Activated naive CD8-positive, alpha-beta T cell treated with anti-CD3 and anti-CD28 coated beads, Interleukin-2, amount 50 U/mL, for 16 hours (primary cell): ENCODE measurements at places on chromosomes 7 and 10.

GRCh38 chr7:77455321-77455720, 39.2 kb upstream of the GSAP start:
- no peak for DNase-seq

DNA sequence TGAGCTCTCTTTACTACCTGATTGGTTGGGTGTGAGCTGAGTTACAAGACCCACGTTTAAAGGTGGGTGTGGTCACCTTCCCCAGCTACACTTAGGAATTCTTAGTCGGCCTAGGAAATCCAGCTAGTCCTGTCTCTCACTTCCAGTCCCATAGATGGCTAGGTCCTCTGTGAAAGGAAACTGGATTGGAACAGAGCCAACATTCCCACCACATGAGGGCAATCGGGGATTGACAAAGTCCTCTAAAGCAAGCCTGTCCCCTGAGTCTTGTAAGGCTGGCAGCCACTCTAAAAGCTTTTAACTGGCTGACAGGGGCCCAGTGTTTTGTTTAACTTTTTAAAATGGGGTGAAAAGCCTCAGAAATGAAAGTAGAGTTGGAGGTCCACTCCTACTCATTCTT, 15.1 kb upstream of the CROT start:
- DNase-seq = no peak

DNA sequence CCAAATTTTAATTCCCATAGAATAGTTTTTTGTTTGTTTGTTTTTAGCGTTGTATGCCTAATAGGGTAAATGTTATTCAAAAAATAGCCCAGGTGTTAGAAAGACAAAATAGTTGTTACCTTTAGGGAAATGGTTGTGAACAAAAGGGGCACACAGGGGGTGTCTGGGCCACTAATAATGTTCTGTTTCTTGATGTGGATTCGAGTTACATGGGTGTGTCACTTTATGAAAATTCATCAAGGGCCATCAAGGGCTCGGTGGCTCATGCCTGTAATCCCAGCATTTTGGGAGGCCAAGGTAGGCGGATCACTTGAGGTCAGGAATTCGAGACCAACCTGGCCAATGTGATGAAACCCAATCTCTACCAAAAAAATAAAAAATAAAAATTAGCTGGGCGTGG, 531.8 kb upstream of the C7orf33 start:
- no peak for DNase-seq

GRCh38 chr10:80493522-80494051, 39.5 kb downstream of the TSPAN14 start:
- DNase-seq = no peak

DNA sequence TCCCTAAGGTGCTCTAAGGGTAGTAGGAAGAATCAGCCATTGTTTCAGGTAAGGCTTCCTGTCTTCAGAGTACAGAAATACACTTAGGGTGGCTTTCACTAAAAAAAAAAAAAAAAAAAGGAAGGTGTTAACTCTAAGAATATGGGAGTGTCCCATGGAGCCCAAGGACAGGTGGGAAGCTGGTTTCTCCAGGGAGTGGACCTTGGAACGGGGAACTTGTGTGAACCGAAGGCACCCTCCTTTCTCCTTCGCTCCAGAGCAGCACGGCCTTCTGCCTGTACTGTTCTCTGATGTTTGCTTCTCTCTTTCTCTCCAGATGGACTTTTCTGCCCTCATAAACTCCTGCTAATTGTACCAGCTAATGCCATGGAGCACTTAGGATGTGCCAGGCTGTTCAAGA, 6.2 kb downstream of the OPALIN start:
- DNase-seq = no peak

DNA sequence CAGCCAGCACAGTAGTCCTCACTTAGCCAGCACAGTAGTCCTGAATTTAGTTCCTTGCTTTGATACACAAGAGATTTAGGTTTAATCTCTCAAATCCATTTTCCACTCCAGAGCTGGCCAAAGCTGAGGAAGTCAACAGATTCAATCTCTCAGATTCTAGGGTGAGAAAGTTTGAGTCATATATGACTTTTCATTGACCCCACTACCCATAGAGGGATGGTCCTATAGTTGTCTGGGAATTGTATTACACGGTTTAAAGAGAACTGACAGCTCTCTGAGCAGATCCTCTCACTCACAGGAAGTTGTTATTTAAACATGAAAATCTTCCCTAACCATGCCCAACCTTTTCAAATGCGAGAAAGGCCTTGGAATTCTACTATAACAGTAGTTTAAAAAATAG, 641.8 kb upstream of the SEMA3D start:
- no peak for DNase-seq

DNA sequence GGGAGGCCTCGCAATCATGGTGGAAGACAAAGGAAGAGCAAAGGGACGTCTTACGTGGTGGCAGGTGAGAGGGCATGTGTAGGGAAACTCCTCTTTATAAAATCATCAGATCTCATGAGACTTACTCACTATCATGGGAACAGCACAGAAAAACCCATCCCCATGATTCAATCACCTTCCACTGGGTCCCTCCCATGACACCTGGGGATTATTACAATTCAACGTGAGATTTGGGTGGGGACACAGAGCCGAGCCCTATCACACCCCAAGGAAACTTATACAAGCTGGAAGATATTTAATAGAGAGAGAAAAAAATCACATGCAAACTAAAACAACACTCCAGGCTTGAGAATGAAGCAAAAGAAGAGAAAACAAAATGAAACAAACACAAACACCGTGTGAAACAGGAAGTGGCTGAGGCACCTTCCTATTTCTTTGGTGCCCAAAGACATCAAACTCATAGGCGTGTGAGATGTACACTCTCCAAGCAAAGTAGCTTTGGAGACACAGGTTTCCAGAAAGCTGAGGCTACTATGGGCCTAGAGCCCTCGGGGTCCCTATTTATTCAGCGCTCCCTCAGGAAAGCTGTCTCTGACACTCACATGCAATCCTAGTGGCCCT, 97.2 kb downstream of the PRKCQ start:
- no peak for DNase-seq

DNA sequence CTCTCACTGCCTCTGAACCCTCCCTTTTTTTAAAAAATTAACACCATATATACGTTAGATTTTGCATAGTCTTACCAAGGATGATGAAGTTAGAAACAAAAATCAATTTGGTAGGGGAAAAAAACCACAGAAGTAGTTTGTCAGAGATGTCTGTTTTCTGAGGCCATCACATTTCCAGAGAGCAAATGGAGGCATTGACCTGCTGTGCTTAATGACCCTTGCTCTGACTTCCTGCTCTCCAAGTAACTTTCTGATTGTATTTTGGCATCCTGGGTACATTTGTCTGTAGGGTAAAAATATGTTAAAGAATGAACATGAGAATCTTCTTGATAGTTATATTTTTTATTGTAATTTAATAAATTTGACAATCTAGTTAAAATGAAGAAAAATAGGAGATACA, 140.2 kb downstream of the LCOR start:
- no peak for DNase-seq

- DNase-seq = no peak
Measured at GRCh38 chr7:29885626-29886025, 79.3 kb downstream of the WIPF3 start.

GRCh38 chr7:38775506-38776175, 133.3 kb downstream of the VPS41 start:
- DNase-seq = no peak

DNA sequence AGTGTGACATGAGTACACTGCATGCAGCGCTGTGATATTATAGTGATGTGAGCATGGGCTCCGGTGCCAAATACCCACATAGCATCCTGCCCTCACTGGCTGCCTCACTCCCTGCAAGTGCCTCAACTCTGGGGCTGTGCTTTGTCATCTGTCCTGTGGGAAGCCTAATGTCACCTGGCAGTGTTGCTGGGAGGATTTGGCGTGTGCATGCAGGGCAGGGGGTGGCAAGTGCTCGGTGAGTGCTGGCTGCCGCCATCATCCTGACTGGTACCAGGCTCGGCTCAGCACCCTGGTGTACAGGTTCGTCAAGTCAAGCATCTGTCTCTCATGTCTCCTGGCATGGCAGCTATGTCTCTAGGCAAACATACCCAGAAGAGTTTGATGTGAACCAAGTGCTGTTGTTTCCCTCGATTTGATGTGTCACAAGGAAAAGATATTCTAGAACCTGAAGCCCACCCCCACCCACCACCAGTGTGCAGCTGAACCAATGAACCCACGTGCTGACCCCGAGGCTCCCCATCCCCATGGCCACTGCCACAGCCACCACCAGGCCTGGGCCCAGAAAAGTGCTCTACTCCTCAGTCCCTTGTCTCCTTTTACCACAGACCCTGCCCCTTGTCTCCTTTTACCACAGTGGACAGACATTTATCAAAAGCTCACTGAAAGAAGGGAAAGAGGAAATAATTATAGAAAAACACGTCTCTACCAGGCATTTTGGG, 135.8 kb downstream of the MAPK8 start:
- no peak for DNase-seq

DNA sequence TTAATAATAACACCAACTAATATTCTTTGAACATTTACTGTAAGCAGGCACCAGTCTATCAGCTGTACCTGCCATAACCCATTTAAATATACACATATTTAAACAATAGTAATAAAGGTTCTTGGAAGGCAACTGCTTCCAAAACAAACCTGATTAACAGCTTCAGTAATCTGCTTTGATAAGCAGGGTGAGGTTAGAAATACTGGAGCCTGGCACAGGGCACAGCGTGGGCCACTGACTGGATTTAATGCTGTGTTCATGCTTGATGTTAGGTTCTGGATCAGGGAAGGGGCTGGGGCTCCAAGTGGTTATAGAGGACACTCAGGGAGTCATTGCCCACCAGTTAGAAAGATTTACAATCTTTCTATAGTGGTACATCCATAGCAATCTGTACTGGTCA, 10.9 kb upstream of the C10orf120 start:
- no peak for DNase-seq

DNA sequence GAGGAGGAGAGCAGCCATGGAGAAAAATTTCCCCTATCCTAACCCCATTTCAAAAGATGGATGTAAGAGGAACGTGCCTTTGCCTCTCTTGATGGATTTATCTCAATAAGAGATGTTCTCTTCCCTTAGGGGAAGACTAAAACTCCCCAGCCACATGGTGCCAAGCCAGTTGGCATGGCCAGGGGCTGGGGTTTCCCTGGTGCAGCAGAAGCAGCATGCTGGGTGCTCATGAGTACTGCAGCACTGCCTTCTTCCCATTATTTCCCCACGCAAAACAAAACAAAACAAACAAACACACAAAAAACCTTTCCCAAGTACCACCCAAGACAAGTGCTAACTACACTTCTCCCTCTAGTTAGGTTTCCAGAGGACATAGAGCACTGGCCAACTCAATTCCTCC, 97.2 kb downstream of the DOCK4 start:
- no peak for DNase-seq
